ENCODE measurements at places on chromosomes 4 and X.

- peak; percentile 6 for DNase-seq
Measured at GRCh38 chrX:147565237-147565636, 346.5 kb upstream of the FMR1 start.

DNA sequence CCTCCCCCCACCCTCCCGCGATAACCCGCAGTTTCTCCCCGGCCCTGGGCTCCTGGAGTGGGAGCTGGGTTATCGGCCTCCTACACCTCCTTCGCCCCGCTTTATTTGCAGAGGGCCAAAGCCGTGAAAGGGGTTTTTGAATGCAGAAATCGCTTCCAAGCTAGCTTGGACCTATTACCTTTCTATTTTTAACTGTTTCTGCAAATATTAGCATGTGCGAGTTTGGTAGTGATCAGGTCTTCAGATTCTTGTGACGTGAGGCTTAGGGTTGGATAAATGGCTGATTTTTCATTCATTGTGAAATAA is 1.3 kb downstream of the USP9X start:
- no peak for DNase-seq

DNA sequence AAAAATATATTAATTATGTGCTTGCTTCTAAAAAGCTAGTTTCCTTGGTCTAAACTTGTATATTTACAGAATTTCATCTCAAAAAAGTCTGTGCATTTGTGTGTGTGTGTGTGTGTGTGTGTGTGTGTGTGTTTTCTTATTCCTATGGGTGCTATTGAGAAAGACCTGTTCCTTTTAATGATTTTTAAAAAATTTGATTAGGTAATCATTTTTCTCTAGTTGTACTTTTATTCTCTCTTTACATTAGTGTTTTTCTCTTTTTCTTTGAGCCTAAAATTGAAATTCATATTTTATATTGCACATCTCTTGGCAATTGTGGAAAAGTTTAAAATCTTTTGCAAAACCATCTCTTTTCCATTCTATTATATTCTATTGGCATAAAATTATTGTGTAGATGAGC is 690.4 kb upstream of the NDST4 start:
- no peak for DNase-seq

DNA sequence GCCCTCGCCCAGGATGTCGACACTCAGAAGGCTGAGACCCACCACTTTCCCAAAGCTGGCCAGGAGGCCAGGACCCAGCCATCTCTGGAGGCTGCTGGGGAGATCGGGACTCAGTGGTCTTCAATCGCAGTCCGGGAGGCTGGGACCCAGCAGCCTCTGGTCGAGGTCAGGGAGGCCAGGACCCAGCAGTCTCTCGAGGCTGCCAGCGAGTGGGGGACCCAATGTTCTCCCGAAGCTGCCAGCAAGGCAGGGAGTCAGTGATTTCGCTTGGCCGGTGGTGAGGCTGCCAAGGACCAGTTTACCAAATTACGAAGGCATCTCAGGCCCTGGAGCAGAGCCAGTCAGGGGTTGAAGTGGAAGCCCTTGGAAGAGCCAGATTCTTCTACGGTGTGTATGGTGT is 181.6 kb downstream of the NAF1 start:
- DNase-seq: no peak

DNA sequence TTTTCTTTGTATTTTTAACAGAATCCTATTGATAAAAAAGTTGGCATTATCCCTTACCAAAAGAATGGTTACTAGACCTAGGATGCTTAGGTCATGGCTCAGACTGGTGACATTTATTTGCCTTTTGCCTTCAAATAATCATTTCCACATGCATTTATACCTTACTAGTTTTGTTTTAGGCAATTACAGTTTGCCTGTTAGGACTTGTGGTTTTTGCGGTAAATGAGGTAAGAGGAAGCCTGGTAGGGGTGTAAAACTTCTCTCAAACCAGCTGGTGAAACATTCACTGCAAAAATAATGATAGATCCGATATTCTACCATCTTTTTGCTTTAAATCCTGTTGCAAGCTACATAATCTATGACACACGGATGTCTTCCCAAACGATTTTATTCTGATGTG is 12.1 kb downstream of the LAMP2 start:
- peak; percentile 81 for DNase-seq

GRCh38 chr4:141853091-141853764 is 216.8 kb downstream of the IL15 start:
- peak; percentile 2 for DNase-seq

- DNase-seq: peak; percentile 61
Measured at GRCh38 chr4:27318740-27319139, 458.1 kb downstream of the STIM2 start.

- DNase-seq: no peak
Measured at GRCh38 chr4:10773656-10774055, 89.1 kb upstream of the CLNK start.

DNA sequence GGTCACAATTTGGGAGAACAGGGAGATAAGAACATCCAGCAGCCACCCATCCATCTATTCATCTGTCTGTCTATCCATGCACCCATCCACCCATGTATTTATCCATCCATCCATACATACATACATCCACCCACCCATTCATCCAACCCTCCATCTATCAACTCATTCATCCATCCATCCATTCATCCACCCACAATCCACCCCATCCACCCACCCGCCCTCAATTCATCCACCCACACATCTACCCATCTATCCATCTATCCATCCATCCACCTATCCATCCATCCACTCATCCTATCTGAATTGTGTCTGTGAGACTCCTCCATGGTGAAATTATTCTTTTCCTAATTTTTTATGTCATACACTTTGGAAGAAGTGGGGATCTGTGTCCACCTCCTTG is 6.8 kb upstream of the CD99 start:
- DNase-seq: no peak

DNA sequence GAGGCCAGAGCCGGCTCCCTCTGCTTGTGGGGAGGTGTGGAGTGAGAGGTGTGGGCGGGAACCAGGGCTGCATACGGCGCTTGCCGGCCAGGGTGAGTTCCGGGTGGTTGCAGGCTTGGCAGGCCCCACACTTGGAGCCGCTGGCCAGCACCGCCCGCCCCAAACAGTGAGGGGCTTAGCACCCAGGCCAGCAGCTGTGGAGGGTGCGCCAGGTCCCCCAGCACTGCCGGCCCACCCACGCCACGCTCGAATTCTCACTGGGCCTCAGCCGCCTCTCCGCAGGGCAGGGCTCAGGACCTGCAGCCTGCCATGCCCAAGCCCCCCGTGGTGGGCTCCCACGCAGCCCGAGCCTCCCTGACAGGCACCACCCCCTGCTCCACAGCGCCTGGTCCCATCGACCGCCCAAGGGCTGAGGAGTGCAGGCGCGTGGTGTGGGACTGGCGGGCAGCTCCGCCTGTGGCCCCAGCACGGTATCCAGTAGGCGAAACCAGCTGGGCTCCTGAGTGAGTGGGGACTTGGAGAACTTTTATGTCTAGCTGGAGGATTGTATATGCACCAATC is 275.3 kb downstream of the RAPGEF2 start:
- DNase-seq: no peak

- no peak for DNase-seq
Measured at GRCh38 chr4:172927096-172927814, 241.4 kb upstream of the GALNT7 start.

GRCh38 chrX:18146954-18147353 is 73.7 kb downstream of the BEND2 start:
- DNase-seq: peak; percentile 10

- DNase-seq: no peak
Measured at GRCh38 chr4:65242156-65242846, 428.0 kb downstream of the EPHA5 start.

DNA sequence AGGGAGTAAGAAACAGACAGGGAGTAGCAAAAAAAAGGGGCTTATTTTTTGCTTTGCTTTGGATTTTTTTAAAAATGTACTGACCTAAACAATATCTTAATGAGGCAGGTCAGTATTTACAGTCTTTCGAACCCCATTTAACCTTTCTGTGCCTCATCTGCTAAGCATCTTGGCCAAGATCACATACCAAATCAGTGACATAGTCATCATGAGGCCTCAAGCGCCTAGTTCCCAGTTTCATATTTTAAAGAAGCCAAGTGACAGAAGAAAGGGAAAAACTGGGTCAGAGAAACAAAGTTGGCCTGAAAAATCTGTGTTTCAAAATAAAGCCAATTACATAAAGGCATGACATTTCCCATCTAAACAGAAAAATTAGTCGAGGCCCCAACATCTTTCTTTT is 94.6 kb upstream of the WDR44 start:
- peak; percentile 67 for DNase-seq

- DNase-seq: no peak
Measured at GRCh38 chr4:54741202-54741601, 83.4 kb downstream of the KIT start.

DNA sequence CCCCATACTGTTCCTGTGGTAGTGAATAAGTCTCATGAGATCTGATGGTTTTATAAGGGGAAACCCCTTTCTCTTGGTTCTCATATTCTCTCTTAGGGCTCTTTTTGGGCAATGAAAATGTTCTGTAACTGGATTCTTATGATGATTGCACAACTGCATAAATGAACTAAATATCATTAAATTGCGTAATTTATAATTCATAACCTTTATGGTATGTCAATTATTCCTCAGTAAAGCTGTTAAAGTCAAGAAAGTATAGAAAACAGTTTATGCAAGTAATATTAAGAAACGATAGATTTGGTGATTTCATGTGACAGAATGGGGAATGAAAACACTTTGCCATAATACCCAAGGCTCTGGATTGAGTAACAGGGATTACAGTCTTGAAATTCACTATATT is 33.5 kb upstream of the SPANXD start:
- DNase-seq: peak; percentile 3

GRCh38 chr4:125389713-125390112 is 75.0 kb downstream of the FAT4 start:
- DNase-seq: peak; percentile 95

- no peak for DNase-seq
Measured at GRCh38 chr4:18252052-18252451, 230.5 kb upstream of the LCORL start.

DNA sequence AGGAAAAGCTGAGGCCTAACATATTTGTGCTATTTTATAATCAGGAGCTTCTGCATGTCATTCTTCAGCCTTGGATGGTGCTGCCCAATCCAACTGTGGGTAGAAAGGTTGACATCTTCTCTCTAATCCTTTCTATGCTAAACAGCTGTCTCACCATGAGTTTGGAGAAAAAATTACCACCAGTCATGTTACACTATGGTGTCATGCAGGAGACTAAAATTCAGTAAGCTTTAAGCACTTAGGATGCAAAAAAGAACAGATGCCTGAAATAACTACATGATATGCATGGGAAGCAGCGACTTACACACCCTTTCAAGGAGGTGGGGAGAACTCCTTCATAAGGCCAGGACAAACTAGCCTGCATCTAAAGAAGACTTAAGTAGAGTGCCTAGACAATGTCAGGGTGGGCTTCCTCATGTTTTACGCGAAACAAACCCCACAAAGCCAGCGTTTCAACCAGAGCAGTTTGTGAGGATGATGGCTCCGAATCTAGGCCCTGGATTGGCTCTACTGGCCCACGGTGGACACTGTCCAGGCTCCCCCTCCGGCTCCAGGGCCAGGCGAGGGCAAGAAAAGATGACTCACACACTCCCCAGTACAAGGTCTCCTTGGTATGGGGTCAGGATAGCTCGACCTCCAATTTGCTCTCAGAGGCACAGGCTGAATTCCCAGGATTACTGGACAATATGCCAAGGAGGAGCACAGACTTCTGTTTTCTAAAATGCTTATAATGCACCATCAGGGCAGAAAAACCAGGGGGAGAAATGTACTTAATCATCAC is 45.1 kb downstream of the STX18 start:
- peak; percentile 64 for DNase-seq

- DNase-seq: no peak
Measured at GRCh38 chr4:118826723-118827444, 9.0 kb downstream of the SEC24D start.

GRCh38 chr4:25253071-25253445 is 19.2 kb downstream of the PI4K2B start:
- DNase-seq: peak; percentile 2

DNA sequence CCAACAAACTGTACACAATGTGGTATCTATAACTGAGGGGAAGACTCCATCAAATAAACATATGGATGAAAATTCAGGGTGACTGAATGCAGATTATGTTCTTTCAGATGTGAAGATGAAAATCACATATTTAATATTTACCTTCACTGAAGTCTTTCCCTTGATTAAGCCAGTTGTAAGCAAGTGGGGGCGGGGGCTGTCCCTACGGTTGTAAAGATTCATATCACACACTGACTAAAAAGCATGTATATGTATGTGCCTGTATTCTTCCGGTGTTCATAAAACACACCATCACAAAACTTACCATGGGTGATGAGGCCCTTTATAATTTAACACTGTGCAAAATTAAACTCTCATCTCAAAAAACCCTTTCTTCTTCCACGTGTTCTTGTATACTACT is 1.3 kb downstream of the TAB3 start:
- DNase-seq: no peak

DNA sequence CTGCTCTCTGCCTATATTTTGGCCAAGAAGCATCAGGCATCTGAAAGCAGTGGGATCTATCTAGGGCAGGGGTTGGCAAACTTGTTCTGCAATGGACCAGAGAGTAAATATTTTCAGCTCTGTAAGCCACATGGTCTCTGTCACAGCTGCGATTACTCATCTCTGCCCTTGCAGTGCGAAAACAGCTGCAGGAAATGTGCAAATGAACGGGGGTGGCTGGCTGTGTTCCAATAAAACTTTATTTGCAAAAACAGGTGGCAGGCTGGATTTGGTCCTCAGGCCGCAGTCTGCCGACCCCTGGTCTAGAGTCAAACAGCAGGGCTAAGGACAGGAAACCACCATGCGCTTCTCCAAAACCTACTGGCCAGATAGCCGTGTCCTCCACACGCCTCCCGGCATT is 48.6 kb downstream of the ACOX3 start:
- peak; percentile 93 for DNase-seq

DNA sequence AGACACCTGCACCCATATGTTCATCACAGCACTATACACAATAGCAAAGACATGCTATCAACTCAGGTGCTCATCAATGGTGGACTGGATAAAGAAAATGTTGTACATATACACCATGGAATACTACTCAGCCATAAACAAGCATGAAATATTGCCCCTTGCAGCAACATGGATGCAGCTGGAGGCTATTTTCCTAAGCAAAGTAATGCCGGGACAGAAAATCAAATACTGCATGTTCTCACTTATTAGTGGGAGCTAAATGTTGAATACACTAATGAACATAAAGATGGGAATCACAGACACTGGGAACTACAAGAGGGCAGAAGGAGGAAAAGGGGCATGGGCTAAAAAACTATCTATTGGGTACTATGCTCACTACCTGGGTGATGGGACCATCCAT is 278.5 kb downstream of the GPC3 start:
- DNase-seq: no peak

DNA sequence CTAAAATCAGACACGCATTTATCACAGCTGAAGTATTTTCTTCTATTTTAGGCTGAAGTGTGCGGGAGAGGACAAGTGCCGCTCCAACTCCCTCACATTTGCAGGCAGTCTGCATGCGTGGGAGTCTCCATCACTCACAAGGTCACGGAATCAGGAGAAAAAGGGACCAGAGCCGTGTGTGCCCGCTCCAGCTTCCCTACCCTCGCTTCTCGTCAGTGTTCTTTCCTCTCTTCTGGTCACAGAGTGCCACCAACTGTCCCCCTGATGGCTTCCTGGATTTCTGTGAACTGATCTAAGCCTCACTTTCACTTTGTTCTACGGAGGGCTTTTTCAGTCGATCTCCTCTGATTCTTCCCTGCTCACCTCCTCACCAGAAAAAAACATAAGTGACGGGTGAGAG is 407.4 kb upstream of the AADAT start:
- DNase-seq: peak; percentile 9

GRCh38 chr4:99635601-99636000 is 22.0 kb downstream of the C4orf54 start:
- DNase-seq: peak; percentile 41

- no peak for DNase-seq
Measured at GRCh38 chr4:61385256-61385655, 185.1 kb downstream of the ADGRL3 start.

GRCh38 chr4:11735651-11736050 is 307.0 kb upstream of the HS3ST1 start:
- DNase-seq: no peak

Measured in fibroblast of mammary gland (primary cell).